Fibroblast of lung (primary cell): ENCODE measurements at places on chromosomes 16 and 17. TPM values are rescaled to one million over a fixed set of nuclear protein-coding genes. Genes with fewer than 3 reads are reported as not detected.

- DNase-seq, result no peak
These were observed 66.7 kb upstream of the TANC2 start for GRCh38 chr17:62899361-62899760.

- peak; percentile 30 for DNase-seq
These were observed 219.2 kb downstream of the C16orf78 start for GRCh38 chr16:49592546-49593423.

GRCh38 chr16:55809386-55809785 is 23.5 kb downstream of the CES1 start:
- no peak for DNase-seq

DNA sequence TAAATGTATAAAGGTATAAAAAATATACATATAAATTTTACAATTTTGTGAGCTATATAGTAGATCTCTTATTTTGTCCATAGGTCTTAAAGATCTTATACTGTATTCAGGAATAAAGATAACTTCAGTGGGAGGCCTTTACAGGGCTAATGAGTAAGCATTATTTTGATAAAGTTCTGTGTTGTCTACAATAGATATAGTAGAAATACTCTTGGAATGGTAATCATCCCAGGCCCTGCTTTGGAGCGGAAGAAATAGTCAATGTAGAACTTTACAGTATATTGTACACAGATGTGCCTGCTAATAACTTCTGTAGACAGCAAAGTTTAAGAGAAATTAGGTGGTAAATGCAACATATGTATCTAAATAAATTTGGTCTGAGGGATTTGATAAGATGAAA is 42.6 kb downstream of the TENT4B start:
- DNase-seq, result peak; percentile 22

- no peak for DNase-seq
These were observed 21.0 kb downstream of the LSM12 start for GRCh38 chr17:44045486-44045885.

DNA sequence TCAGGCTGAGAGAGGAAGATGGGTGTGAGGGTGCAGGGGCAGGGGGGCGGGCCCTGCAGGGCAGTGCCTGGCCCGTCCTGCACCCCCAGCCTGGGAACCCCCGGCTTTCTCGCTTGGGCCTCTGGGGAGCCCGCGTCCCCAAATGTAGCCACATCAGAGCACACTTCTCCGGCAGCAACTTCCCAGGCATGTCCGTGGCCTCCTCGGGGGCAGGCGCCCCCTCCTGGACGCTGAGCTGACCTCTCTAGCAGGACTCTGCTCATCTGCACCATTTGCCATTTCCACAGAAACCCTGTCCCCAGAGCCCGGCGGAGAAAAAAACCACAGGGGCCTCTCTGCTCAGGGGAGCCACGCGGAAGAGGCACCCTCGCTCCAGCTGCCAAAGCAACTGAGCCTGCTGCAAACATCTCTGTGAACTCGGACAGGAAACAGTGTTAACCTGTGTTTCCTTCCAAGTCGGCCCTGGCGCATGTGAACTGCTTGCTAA is 63.4 kb downstream of the KLHDC4 start:
- peak; percentile 58 for DNase-seq

DNA sequence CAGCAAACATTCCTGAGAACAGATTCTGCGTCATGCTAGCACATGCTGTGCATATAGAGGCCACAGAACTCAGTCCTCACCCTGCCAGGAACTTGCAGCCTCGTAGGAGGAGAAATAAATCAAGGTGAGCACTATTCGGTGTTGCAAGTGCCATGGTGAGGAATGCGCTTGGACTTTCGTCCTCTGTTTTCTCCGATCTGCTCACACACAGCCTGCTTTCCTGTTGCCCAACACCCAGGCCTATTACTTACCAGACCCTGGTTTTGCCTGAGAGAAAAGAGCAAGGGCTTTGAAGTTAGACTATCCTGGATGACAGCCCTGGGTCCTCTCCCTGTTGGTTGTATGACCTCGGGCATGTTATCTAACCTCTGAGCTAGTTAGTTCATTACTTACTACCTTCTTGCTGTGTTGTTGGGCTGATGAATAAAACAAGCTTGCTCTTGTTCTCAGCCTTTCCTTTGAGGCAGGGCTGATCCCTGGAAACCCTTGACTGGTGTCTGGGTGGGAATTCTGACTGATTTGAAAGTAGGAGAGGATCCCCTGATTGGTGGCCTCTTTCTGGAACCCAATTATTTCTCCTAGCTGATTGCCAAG is 2.9 kb downstream of the ACSF2 start:
- no peak for DNase-seq

DNA sequence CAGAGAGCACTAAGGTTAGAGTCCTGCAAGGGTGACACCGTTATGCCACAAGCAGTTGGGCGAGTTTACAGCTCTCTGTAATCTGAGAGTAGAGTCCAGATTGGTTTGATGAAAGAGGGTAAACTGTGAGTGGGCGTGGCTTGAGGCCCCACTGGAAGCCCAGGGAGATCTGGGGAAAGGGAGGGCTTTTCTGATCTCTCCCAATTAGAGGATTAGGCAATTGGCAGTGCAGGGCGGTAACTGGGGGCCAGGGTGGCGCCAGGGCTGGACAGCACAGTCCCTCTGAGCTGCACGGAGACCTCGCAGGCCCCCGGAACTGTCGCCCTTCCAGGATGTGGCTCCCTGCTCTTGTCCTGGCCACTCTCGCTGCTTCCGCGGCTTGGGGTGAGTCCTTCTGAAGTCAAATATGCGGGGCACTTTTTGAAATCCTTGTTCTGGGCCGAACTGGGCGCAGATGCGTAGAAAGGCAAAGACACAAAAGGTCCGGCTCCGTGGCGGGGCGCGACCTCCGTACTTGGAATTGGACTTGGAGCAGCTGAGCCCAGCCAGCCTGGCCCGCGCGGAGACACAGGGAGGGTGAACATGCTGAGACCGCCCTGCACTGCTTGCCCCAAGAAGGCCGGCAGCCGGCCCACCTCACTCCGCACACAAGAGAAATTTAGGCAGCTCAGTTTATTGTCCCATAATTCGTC is 72.4 kb downstream of the CES1 start:
- peak; percentile 58 for DNase-seq

DNA sequence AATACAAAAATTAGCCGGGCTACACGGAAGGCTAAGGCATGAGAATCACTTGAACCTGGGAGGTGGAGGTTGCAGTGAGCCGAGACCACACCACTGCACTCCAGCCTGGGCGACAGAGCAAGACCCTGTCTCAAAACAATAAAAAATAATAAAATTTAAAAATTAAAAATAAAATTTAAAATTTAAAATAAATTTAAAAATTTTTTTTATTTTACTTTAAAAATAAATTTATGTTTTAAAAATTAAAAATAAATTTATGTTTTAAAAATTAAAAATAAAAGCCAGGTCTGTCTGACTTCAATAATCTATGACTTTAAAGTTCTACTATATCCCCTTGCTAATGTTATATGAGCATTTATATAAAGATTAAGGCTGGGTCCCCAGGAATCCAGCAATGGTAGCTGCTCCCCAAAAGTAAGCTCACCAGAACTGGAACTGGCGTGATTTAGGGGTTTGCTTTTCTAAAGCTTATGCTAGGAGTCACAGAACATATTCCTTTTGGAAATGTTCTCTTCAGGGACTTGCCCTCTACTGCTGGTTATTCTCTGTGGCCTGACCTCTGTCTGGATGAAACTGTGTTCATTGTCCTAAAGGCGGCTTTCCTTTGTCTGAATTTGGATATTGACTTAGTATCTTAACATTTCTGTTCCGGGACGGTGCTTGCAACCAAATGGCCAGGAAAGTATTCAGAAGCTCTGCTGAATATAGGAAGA is 140.2 kb upstream of the NOL11 start:
- no peak for DNase-seq

DNA sequence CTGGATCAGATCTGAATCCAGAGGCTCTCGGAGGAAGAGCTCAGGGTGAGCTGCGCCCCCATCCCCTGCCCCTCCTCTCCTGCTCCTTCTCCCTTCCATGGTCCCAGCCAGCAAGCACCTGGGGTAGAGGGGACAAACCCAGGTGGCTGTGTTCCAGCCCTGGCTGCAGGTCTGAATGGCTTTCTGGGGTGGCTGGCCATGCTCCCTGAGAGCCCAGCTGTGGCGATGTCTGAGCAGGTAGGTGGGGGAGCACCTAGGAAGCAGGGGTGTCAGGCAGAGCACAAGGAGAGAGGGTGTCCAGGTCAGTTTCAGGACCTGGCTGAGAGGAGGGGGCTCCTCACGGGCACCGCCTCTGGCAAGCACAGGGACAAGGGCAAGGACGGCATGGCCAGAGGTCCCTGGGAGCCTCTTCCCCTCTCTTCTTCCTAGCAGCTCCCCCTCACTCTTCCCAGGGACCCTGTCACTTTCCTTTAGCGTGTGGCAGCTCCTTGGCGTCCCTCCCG is 310.0 kb downstream of the SEC14L1 start:
- DNase-seq, result no peak

DNA sequence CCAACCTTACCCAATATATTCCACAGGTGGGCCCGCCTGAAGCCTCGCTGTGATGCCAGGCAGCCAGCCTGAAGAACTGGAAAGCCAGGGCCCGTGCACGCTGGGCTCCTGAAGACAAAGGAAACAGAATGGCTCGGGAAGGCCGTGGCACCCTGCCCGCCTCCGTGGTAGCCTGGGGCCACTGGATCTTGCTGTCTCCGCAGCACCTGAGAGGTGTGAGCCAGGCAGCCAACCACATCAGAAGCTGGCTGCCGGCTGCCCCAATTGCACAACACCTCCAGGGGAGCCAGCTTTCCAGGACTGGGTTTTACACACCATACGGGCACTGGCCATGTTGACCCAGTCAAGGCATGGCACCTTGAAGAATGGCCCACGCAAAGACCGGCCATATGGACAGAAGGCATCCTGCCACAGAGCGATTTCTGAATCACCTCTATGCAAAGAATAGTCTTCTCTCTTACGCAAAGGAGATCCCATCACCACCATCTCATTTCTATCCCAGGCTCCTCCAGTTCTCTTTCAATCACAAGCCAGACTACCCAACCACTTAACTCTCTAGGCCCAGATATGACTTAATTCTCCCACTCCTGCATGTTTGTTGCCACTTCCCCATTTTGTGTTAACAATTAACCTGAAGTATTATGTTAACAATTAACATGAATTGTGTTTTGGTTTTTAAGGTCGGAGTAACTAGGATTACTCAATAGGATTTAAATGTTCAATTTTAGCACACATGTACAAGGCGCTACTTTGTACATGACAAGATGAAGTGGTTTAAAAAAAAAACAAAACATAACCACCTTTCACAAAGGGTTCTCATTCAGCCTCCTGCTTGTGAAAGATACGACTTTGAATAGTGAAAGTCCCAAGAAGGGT is 32.1 kb downstream of the ZFHX3 start:
- no peak for DNase-seq

DNA sequence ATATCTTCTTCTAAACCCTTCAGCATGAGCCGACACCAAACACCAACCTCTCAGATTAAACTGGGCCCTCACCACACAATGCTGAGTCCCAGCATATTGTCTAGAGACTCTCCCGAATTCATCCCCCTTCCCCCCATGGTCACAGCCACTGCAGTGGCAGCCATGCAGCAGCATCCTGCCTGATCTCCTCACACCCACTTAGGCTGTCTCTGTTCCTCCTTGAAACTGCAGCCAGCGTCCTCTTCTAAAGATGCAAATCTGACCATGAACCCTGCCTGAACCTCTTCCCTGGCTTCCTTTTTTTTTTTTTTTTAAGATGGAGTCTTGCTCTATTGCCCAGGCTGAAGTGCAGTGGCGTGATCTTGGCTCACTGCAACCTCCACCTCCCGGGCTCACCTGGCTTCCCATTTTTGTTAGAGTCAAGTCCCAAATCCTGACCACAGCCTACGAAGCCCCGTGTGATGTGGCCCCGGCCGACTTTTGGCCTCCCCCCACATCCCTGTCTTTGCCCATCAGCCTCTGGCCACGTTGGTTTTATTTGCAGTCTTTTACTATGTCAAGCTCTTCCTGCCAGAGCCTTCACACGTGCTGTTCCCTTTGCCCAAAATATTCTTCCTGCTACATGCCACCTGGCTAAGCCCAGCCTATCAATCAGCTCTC is 2.8 kb downstream of the FA2H start:
- no peak for DNase-seq

DNA sequence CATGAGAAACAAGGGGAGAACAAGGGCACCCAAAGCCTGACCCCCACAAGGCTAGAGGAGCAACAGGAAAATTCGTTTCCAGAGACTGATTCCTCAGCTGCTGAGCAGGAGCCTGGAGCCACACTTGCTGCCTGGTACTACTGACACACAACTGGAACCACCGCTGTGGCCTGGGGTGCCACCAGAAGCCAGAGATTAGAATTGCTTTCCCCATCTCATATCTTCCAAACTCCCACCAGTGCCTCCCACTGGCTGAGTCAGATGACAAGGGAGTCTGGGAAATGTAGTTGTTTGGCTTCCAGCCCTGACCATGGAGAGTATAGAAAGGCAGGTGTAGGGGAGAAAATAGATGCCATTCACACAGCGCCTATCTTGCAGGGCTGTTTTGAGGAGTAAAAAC is 4.1 kb upstream of the TMEM11 start:
- DNase-seq, result no peak

- no peak for DNase-seq
These were observed 33.5 kb downstream of the SRL start for GRCh38 chr16:4208341-4208751.

GRCh38 chr17:81254955-81255717 is 16.0 kb downstream of the NDUFAF8 start:
- peak; percentile 77 for DNase-seq

GRCh38 chr17:64502809-64503208 is 3.3 kb downstream of the DDX5 start:
- DNase-seq, result peak; percentile 28

DNA sequence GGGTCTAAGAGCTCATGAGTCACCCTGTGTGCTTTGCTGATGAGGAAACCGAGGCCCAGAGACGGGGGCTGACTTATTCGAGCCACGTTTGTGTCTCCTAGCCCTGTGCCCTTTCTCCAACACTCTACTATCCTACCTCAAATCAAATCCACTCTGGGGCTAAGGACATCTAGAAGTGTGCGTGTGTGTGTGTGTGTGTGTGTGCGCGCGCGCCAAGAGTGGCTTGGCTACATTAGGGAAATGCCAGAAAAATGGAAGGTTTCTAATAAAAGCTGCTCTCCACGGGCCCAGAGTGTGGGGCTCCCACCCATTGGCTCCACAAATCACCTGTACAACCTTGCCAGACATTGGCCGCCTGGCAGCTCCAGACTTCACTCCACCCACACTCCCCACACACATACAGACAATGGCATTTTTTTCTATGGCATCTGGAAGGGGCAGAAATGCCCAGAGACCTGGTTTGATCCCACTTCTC is 30.3 kb upstream of the PHOSPHO1 start:
- DNase-seq, result no peak

The PDE6G gene
- 0.17 TPM in 1 of 2 replicates, not detected in the other for total RNA-seq

The MAPK8IP3 gene
- total RNA-seq, result 24.1 and 36.3 TPM in 2 replicates

The PALB2 gene
- 8.1 and 9.2 TPM in 2 replicates for total RNA-seq

The XYLT2 gene
- 32.9 and 43.9 TPM in 2 replicates for total RNA-seq

The FN3K gene
- total RNA-seq, result 5.6 and 8.9 TPM in 2 replicates

The IRX6 gene
- not detected in 2 replicates for total RNA-seq

The EFCAB13 gene
- total RNA-seq, result 9.2 and 10.0 TPM in 2 replicates

The IL17C gene
- not detected in 2 replicates for total RNA-seq

The SOX8 gene
- total RNA-seq, result under 0.01 TPM in 1 of 2 replicates, not detected in the other

The BCL6B gene
- under 0.01 and 0.50 TPM in 2 replicates for total RNA-seq

The PTX4 gene
- total RNA-seq, result not detected in 2 replicates

The CACNG5 gene
- total RNA-seq, result not detected in 2 replicates

The TERB1 gene
- under 0.01 and 0.17 TPM in 2 replicates for total RNA-seq
